Effector memory CD4-positive, alpha-beta T cell (primary cell): ENCODE measurements at places on chromosomes 7 and 10.

DNA sequence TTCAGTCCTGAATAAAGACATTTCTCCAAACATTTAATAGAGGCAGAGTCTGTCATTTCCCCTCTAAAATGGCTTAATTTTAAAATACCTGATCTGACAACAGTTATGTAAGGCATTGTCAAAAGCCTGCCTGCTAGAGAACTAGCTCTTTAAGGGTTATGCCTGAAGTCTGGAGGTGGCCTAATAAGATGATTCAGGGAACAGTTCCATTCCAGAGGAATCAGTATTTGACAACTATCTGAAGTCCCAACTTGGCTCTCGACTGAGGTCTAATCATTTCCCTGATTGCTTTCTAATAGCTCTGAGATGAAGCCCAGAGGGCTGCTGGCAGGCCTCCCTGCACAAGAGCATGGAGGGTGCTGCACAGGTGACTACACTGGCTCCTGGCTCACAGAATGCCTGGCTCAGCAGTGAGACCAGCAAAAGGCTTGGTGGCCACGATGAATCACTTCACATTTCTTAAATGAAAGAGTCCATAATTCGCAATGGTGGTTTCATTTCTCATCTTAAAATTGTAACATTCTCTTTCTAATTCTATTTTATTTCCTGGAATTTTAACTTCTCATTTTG is 509.6 kb upstream of the POM121L12 start:
- no peak for DNase-seq

DNA sequence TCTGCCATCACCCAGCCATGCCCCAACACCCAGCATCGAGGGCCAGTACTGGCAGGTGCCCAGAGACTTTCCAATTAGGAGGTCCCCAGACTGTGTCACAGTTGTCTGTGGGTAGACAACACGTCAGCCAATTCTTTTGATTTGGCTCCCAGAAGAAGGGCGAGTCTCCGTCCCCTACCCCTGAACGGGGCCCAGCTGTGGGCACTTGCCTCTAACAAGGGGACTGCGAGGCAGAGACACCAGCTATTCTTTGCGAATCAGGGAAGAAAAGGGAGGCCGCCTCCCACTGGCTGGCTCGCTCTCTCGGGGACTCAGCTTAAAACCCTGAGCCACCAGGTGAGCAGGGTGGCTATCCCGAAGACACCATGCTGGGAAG is 167.3 kb downstream of the USP6NL start:
- no peak for DNase-seq

- DNase-seq = no peak
Observed at GRCh38 chr10:70379581-70380176, 2.7 kb downstream of the LRRC20 start.

- no peak for DNase-seq
Observed at GRCh38 chr10:116733566-116733965, 8.8 kb downstream of the HSPA12A start.

DNA sequence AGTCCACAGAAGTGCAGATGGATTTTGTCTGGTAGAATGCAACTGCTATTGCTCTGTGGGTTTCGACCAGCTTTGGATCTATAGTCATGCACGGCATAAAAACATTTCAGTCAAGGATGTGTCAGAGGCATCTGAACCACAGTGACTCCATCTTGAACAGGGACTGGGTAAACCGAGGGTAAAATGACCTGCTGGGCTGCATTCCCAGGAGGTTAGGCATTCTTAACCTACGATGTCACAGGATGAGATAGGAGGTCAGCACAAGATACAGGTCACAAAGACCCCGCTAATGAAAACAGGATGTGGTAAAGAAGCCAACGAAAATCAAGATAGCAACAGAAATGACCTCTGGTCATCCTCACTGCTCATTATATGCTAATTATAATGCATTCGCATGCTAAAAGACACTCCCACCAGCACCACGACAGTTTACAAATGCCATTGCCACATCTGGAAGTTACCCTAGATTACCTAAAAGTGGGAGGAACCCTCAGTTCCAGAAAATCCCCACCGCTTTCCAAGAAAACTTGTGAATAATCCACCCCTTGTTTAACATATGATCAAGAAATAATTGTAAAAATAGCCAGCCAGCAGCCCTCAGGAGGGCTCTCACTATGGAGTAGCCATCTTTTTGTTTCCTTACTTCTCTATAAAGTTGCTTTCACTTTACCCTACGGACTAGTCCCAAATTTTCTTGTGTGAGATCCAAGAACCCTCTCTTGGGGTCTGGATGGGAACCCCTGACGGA is 50.7 kb upstream of the CPXM2 start:
- DNase-seq = no peak
